Erythroblast (primary cell): ENCODE measurements at places on chromosomes 7 and 10.
A peak's percentile ranks its signal among the peaks of the same experiment; 100 is the strongest.

DNA sequence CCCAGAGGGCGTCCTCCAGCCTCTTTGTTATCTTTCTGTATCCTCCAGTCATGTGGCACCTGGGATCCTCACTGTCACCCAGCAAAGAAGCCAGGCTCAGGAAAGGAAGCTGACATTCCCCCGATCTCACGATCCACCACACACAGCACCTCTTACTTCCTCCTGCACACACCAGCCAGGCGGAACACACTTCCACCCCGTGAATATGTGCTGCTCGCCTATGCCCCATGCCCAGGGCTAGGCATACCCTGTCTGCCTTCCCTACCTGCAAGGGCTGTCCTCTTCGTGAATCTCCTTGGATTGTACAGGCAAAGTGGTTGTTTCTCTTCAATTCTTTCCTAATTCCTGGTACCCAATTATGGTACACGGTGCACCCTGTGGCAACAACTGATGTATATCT is 191.0 kb downstream of the TNS3 start:
- DNase-seq: no peak

GRCh38 chr7:70571961-70572360 is 560.0 kb upstream of the GALNT17 start:
- no peak for DNase-seq

DNA sequence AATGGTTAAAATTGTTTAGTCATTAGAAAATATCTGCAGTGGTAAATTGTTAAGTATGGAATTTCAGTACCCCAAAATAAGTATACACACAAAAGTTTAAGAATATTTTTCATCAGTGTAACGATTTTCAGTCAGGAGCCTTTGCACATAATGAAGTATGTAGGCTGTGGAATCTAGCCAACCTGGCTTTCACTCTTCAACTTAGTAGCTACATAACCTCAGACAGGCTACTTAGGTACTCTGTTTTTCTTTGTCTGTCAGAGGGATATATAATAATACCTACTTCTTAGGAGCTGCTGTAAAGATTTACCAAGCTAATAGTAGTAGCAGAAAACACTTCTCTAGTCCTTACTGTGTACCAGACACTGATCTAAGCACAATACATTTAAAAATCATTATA is 137.5 kb downstream of the ZEB1 start:
- no peak for DNase-seq

DNA sequence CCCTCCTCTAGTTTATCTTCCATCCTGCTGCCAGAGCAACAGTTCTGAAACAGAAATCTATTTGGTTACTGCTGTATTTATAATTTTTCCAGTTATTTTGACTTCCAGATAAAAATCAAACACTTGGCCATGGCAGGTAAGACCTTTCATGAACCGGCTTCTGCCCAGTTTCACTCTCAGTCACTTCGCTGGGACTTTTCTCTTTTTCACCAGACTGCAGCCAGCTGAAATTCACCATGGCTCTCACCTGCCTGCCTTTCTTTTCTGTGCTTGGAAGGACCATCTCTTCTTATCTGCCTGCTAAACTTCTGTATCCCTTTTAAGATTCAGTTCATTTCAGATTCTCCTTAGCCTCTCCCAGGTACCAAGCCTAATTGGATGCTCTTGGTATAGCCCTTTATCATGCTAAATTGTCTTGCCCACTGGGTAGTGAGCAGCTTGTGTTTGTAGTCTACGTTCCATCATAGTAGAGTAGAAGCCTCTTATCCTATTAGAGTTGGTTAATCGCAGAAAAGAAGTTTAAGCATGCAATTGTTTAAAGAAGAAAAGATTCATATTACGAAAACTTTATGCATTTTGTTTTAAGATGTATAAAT is 71.7 kb downstream of the TAF3 start:
- no peak for DNase-seq

GRCh38 chr10:113820507-113820906 is 33.4 kb downstream of the DCLRE1A start:
- DNase-seq: peak; percentile 6
